ENCODE measurements at places on chromosomes 11 and 22.

DNA sequence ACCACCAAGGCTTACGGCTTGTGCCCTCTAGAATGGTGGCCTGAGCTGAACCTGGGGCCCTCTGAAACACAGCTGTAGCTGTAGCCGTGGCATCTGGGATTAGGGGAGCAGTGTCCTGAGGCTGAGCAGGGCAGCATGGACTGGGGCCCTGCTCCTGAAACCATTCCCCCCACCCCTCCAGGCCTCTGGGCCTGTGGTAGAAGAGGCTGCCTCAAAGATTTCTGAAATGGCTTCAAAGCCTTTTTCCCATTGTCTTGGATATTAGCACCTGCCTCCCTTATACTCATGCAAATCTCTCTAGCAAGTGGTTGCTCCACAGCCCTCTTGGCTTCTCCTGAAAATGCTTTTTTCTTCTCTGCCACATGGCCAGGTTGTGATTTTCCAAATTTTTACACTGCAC lies 106.9 kb downstream of the CTNND1 start:
- DNase-seq = no peak

- no peak for DNase-seq
These were observed 110.7 kb downstream of the RPL27A start for GRCh38 chr11:8793114-8793777.

- DNase-seq = no peak
These were observed 107.5 kb upstream of the OR4B1 start for GRCh38 chr11:48109046-48109666.

DNA sequence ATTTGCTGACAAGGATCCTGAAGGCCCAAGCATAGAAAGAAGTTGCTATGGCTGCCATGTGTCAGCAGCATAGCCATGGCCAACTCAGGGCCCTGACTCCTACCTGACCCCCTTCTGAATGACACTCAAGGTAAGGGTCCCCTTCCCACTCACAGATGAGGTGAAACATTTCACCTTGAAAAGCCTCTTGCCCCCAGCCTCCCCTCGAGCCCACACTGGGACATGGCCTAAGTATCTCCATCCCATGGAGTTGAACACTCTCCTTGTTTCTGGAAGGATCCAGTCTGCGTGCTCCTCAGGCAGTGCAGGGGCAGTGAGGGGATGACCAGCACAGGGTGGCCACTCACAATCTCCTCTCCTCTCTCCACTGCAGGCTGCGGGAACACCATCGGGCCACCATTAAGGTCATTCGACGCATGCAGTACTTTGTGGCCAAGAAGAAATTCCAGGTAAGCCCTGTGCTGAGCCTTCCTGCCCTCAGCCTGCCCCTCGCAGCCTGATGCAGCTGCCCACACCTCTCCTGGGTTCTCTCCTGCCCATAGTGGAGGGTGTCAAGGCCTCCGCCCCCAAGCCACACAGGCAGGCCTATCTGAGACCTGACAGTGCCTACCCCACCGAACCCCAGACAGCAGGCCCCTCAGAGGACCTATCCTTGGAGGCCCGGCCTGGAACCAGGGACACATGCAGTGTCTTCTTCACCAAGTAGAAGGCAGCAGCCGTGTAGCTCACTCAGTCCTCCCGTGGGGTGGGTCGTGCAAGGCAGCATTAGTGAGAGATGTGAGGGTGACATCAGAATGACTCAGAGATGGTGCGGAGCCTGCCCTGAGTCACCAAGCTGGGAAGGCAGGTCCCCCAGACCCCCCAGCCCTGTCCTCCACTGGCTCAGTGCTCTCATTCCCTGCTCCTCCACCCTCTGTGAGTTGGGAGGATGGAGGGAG lies 68.9 kb upstream of the KCNQ1OT1 start:
- DNase-seq = no peak

DNA sequence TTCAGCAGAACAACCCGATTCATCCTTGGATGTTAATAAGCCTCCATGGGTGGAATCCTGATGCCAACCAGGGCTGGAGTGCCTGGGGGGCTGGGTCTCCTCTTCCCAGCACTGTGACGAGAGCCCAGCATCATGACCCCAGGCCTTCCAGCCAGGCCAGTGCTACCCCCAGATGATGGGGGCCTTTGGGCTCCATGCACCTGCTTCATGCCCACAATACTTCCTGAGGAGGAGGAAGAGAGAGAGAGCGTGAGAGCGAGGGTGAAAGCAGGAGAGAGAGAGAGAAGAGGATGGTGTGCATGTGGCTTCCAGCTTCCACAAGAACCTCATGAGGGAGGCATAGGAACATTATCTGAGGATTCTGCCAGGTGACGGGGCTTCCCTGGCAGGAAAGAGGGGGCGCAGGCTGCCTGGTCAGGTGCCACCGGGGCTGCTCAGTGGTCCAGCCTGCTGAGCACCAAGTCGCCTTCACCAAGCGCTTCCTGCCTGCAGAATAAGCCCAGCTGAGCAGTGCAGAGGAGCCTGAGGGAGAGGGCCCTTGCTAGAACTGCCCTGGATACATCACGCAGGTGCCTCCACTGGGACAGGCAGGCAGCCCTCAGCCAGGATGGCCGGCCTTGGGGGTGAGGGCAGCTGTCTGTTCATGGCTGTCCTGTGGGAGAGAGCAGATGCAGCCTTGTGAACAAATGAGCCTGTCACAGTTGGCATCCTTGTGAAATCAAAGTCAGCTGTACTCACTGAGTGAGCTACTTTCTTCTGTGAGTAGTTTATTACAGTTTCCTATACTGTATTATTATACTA lies 243.3 kb upstream of the B3GAT1 start:
- no peak for DNase-seq

DNA sequence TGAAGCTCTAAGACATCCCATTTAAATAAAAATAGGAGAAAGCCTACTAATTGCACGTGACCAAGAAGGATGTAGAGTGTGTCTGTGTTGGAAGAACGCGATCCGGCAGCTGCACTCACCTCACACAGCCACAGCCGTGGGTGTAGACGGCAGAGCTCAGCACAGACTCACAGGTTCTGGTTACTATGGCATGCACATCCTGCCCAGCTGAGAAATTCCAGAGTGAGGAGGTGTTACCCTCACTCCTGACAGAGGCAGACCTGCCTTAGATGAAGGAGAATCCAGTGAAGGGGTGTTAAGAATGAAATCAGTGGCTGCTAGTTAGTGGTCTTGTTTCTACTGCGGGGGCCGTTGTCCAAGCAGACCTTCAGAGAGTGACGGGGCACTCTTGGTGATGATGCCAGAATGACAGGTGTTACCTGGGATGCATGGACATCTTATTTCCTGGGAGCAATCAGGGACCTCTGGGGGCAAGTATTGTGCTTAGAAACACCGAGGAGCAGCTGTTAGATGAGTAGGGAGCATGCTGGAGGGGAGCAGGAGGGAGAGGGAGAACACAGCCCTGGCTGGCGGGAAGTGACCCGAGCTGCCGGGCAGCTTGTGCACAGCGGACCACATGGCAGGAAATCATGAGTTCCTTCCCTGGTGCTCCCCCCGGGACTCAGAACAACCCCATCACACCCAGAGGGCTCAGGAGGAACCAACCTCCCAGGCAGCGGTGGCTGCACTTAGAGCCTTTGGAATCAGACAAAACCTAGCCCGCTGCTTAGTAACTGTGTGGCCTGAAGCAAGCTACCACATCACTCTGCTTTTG lies 12.3 kb downstream of the KCNJ5 start:
- DNase-seq = no peak

- no peak for DNase-seq
These were observed 7.0 kb downstream of the CHST1 start for GRCh38 chr11:45658292-45658991.

GRCh38 chr11:14136561-14136960 lies 174.0 kb downstream of the SPON1 start:
- DNase-seq = no peak

DNA sequence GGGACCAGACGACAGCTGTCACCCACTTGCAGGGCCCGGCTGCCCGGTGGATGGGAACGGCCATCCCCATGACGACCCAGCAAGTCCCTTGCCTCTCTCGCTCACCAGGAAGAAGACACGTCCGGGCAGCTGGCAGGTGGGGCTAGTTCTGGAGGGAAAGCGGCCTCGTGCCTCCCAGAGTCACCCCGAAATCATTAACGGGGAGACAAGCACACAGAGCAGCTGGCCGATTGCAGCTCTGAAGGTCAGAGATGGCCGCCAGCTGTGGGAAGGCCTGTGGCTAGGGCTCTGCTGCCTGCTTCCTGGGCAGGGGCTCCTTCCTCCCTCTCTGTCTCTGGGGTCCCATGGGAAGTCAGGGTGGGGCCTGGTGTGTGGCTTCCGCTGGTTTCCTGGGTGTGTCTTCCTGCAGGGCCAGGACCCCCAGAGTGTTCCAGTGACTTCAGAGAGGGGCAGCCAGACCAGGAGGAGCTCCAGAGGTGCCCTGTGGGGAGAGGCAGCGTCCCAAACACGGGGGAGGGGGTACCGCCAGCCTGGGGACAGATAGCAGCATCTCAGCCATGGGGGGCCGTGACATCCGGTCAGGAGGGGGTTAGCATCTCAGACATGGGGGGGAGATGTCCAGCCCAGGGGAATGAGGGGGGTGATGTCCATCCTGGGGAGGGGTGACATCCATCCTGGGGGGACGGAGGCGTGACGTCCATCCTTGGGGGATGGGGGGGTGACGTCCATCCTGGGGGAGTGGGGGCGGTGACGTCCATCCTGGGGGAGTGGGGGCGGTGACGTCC lies 114.9 kb downstream of the KCNQ1 start:
- no peak for DNase-seq

DNA sequence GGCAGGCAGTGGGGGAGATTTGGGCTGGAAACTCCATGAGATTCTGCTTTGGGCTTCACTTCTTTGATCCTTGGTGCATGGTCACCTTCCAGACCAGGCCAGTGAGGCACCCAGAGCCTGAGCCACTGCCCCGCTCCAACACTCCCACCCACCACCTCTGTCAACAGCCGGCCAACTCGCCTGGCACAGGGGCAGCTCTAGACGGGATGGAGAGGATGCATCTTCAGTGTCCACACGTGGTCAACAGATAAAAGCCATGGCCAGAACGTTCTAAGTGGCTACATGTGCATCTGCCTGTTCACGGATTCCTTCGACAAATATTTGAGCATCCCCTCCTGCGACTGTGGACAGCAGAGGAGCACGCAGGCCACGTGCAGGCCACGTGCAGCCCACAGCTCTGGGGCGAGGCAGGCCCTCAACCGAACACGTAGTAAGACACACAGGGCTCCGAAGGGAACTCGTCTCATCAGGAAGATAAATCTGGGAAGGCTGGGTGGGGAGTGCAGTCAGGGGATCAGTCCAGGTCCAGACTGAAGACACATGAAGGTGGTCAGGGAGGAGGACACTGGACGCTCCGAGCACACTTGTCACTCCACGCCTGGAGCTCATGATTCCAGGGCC lies 1.2 kb downstream of the LRRC56 start:
- no peak for DNase-seq

DNA sequence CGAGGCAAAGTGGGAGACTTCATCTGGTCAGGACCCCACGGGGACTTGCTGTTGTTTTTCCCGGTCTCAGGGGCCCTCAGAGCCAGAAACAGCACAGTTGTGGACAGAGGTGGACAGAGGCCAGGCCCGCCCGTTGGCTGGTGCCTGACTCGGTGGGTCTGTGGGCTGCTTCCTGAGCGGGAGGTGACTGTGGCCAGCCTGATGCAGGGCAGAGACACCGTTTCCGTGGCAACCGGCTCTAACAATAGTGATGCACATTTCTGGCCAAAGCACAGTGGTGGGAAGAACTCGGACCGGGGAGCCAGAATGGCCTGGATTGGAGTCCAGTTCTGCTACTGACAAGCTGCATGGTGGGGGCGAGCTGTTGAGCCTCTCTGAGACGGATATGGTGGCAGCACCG lies 58.7 kb upstream of the ATXN10 start:
- DNase-seq = no peak

DNA sequence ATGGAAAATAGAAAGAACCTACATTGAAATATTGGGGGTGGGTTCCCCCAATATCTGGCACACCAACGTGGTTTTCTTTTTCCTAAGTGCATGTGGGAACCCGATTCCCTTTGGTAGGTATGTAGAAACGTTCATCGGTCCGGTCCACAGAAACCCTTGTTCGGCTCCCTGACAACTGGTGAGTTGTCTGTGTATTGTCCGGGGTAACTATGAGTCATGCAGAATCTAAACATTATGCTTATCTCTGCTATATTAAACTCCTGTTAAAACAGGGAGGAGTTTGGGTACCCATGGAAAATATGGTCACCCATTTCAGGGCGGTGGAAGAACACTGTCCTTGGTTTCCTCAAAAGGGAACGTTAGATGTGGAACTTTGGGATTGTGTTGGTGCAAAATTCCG lies 25.1 kb upstream of the ALDH3B2 start:
- no peak for DNase-seq

DNA sequence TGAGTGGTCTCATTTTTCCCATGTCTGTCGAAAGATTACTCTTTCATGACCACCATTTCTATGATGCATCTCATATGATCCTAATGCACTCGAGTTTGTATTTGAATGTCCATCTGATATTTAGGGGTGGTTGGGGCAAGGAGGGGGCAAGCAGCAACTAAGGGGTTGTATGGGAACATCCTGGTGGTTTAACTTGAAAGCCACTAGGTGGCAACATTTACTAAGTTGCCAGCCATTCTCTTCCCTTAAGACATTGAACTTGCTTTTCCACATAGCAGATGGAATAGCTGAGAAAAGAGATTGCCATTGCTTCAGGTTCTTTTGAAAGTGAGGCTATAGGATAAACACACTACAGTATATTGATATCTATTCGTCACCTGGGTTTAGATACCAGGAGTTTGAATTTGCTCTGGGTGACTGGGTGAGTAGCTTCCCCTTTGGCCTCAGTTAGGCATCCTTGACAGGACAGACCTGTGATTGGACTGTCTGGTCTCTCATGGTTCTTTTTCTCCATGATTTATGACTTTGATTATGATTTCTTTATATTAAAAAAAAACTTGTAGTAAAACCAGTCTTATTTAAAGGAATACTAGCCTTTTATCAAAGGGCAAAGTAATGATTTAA lies 32.4 kb downstream of the NF2 start:
- no peak for DNase-seq

DNA sequence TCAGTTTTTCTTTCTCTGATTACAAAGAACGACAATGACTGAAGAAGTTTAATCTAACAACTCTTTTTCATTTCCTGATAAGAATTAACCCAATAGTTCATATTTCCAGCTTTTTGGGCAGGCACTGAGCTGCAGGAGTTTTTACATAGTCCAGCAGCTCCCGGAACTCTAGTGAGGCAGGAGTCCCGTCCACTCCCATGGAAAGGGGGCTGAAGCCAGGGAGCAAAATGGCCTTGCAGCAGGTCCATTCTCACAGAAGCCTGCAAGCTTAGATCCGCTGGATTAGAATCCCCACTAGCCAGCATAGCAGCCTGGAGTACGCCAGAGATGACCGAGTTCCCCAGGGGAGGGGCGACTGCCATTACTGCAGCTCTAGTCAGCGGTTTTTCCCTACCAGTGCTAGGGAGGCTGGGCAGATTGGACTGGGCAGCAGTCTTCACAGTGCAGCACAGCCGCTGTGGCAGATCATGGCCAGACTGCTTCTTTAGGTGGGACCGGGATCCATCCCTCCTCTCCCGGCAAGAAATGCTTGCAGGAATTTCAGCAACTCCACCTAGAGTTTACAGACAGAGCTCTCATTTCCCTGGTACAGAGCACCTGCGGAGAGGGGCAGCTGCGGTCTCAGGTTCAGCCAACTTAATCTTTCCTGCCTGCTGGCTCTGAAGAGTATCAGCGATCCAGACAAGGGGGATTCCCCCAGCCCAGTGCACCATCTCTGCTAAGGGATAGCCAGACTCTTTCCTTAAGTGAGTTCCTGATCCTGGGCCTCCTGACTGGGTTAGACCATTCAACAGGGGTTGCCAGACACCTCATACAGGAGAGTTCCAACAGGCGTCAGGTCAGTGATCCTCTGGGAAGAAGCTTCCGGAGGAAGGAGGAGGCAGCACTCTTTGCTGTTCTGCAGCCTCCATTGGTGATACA lies 742 bp upstream of the CASP4 start:
- DNase-seq = no peak
